Activated T-helper 1 cell treated with anti-CD3 and anti-CD28 coated beads, Interleukin-2, amount 50 U/mL, for 16 hours (primary cell): ENCODE measurements at places on chromosomes 4 and X.
A peak's percentile ranks its signal among the peaks of the same experiment; 100 is the strongest.

GRCh38 chr4:123390846-123391456 lies 5.6 kb upstream of the SPRY1 start:
- DNase-seq = no peak

- no peak for DNase-seq
Observed at GRCh38 chrX:40132751-40133150, 35.0 kb upstream of the BCOR start.

- DNase-seq = no peak
Observed at GRCh38 chrX:149984411-149984810, 46.1 kb upstream of the EOLA2 start.

DNA sequence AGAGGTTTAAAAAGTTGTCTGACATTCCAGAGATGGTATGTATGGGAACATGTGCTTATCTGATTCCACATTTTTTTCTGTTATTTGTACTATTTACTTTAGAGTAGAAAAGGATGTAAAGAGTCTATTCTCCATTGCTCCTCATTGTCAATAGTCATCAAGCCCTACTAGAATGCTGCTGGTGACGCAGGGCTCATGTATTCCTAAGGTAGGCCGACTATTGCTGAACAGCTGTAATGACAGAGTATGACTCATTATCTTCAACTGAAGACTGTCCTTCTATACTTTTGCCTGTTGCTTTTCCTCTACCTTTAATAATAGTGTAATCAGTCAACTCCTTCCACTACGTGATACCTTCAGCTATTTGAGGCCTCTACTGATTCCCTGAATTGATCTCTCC lies 509.1 kb upstream of the NR3C2 start:
- no peak for DNase-seq

GRCh38 chrX:17036171-17036961 lies 89.9 kb downstream of the REPS2 start:
- DNase-seq = no peak

GRCh38 chr4:77220828-77221613 lies 64.0 kb downstream of the CCNG2 start:
- no peak for DNase-seq

DNA sequence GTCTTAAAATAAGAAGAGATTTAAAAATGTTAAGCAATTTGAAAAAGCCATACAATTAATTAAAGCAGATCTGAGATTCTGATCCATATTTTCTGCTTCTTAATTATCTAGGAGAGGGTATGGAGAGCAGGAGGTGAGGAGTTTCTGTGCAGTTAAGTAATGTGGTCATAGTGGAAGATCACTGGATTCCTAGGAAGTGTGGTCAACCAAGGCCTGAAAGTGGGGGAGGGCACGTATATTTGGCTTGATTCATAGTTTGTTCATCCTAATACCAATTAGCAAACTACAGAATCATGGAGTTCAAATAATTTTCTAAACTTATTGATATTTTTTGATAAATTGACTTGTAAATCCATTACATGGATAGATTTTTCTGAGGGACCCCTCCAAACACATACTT lies 768.3 kb downstream of the RAPGEF2 start:
- DNase-seq = no peak

GRCh38 chr4:76897536-76898384 lies at the start of gene SOWAHB:
SOWAHB (minus strand) TSS chr4:76898144; CDS start chr4:76897849, 295 bp downstream.
- peak; percentile 11 for DNase-seq

DNA sequence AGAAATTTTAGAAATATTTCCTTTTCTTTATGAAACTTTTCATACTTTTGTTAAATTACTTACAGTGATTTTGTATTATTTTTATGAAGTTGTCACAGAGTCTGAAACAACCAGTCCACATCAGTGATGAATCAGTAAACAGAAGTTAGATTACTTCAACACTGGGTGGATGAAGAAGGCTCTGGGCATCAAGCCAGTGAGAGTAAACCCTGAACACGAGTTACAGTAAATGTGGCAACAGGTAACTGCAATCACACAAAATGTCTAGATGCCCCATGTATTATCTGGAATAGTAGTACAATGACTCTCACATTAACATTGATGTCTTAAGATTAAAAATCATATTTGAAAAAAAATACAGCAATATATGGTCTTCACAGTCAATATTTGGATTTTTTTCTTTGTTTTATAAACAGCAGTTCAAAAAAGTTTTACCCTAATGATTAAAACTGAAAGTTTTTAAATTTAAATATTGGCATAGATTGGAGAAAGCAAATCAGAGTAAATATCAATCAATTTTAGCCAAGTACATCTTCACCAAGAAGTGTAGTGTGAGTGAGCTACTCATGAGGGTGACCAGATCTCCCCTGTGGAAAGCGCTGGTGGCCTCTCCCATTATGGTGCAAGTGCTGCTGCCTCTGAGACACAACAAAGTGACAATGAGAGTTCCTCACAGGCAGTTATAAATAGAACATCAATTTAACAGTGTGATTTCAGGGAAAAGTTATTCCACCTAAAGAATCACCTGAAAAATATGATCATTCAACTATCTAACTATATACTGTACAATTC lies 63.2 kb upstream of the UGT2B7 start:
- no peak for DNase-seq

GRCh38 chr4:187059021-187059420 lies 335.4 kb upstream of the FAT1 start:
- no peak for DNase-seq

- no peak for DNase-seq
Observed at GRCh38 chrX:118189628-118190027, 73.0 kb upstream of the KLHL13 start.

DNA sequence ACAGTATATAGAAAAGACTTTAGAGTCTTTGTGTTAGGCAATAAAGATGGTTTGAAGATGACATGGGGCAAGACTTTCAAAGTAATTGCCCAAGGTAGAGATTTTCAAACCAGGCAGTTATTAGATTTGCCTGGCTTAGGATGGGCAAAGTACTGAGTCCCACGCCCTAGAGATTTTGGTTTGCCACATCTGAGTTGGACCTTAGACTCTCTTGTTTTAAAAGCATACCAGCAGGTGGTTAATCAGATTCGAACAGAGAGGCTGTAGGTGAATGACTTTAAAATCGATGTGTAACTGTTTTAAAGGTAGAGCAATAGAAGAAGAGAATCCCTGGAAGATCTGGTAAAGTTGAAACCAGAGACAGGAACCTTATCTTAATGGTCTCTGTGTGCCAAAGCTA lies 121.5 kb downstream of the RAPGEF2 start:
- DNase-seq = no peak

DNA sequence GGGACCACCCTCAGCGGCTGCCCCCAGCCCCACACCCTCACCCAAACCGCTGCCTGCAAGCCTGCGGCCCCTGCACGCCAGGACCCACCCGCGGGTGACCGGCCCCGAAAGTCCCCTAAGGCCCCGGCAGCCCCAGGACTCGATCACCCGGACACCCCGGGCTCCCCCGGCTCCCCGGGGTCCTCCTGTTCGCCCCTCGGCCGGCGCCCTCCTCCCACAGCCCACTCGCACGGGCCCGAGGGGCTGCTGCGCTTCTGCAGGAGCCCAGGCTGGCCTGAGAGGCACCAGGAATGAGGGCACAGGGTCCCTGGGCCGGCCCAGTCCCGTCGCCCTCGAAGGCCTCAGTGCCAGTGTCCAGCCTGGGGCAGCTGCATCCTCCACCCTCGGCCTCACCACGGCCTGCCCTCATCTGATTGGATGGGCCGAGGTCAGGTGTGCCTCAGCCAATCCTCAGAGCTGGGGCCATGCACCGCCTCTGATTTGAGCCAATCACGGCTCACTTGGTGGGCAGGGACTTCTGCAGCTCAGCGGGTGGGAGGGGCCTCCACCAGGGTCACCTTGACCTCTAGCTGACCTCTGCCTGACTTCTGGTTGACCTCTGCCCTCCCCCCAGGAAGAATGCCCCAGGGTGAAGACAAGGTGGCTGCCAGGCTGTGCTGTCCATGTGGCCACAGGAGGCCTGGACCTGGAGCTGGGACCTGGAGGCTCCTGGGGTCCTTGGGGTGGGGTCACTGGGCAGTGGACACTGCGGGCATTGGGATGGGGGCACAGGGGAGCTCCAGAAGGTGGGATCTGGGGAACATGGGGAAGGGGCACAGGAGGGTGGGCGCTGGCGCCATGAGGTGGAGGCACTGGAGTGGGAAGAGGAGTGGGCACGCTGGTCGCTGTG lies 97.6 kb upstream of the NKX1-1 start:
- no peak for DNase-seq

- DNase-seq = no peak
Observed at GRCh38 chr4:73653695-73654106, 33.5 kb upstream of the RASSF6 start.

GRCh38 chrX:65821721-65822496 lies 154.5 kb downstream of the MSN start:
- no peak for DNase-seq

GRCh38 chrX:123731258-123731986 lies 1.4 kb downstream of the THOC2 start:
- no peak for DNase-seq

DNA sequence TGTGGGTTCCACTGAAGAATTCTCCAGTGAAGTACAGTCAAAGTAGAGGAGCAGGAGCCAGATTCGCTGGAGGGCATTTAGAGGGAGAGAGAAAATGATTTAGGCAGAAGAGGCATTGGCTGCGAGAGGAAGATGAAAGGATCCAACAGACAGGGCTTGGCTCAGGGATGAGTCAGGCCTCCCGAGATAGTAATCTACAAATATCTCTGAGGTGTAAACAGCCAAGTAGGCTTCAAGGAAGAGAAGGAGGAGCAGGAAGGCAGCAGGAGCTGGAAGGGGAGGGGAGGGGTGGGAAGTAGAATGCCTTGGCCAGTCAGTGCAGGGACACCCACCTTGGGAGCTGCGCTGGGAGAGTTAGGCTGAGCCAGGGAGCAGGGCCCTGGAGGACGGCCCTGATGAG lies 55.5 kb downstream of the PJA1 start:
- no peak for DNase-seq

DNA sequence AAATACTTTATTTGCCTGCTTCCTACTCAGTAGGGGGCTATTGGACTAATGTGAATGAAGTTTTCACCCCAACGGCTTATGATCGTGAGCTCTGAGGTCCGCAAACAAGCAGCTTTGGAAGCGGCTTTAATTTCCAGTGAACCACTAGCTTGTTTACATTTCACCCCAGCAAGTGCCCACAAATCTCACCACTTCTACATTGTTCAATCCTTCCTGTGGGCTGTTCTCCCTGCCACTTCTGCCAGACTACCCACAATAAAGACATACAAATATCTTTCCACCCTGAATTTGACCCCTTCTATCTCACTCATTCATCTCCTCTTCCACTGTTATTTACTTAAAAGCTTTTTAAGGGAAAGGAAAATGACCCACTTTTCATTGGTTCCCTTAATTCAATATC lies 98.0 kb downstream of the CDS1 start:
- DNase-seq = no peak

DNA sequence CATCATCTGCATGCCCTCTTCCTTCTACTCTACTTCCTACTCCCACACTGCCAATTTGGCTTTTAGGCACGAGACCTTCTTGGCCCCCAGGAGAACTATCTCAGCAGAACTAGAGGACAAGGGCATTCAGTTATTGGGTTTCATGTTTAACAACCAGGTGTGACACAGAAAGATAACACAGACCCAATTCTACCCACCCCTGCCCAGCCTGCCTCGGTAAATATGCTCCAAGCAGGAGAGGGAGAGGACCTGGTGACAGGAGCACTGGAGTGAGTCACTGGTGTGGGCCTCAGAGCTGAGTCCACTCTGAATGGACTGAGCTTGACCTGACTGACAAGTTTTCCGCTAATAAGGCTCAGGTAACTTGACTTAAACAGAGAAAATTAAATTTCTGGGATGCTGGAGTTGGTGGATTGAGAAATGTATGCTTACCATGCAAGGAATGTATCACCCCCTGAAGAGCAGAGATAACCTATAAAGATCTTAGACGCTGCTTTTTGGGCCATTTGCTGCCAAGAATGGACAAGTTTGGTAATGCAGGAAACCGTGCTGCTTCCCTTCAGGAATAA lies 52.5 kb downstream of the CASP3 start:
- DNase-seq = no peak

DNA sequence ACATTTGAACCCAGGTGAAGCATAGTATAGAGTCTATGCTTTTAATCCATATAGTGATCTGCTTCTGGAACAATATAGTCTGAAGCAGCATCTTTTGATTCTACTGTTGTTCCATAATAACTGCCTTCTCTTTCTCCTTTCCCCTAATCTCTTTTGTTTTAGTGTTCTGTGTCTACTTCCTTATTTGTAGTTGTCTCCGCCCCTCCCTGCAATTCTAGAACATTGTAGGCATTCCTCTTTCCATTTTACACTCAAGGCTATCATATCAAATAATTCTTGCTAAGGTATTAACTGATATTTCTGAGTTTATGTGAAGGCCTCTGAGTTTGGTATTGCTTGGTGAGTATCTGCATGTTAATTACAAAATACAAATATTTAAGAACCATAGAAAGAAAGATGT lies 11.6 kb downstream of the BLTP1 start:
- no peak for DNase-seq
